ENCODE measurements at places on chromosomes 3 and 15.

DNA sequence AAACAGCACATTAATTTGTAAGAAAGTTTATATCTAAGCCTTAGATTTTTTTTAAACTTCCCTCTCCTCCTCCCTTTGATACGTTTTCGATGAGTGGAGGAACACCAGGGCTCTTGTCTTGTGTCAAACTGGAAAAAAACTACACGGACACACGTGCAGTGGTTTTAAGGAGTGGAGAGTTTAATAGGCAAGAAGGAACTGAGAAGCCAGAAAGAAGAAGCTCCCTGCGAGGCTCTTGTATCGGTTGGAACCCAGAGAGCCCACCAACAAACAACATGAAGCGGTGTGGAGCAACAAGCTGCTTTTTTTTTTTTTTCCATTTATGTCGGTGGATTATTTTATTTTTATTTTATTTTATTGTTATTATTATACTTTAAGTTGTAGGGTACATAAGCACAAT is 18.6 kb downstream of the NDUFB4 start:
- no peak for DNase-seq

DNA sequence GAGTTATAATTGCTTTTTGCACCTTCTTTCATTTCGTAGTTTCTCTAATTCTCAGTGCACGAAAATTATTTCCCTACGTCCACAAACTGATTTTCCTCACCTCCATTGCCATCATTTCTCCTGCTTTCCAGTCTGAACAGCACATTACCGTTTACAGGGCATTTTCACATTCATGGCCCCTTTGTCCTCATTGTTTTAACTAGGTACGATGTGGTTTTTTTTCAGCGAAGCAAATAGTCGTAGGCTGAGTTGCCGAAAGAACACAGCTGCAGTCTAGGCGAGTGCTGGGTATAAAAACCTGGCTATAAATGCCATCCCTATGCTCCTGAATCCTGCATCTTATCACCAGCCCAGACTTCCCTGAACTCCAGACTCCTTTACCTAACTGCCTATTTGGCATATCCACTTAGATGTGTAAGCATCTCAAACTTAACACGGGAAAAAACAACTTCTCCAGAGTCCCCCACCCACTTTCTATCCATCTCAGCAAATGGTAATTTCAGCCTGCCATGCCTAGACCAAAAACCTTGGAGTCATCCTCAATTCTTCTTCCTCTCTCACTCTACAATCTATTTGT is 691 bp upstream of the FSIP1 start:
- DNase-seq: no peak

DNA sequence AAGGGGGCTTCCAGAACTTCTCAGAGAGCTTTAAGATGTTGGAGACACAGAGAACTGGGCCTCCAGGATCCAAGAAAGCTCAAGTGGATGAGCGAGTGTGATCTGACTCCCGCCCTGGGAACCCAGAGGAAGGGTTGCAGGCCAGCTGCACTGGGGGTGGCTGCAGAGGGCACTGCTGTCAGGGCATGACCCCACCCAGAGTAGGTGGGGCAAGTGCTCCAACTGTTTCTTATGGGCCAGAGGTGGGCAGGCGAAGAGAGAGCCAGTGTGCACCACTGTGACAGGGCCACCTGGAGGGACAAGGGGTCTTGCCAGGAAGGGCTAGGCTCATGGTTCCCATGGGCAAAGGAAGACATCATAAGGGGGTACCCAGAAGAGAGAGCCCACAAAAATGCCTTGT is 48.8 kb downstream of the EXOG start:
- no peak for DNase-seq

- DNase-seq: no peak
Observed at GRCh38 chr3:178415384-178415783, 120.9 kb upstream of the KCNMB2 start.

GRCh38 chr3:12695112-12695511 is 31.2 kb upstream of the RAF1 start:
- no peak for DNase-seq

GRCh38 chr15:94403331-94403730 is 172.0 kb downstream of the MCTP2 start:
- DNase-seq: no peak

DNA sequence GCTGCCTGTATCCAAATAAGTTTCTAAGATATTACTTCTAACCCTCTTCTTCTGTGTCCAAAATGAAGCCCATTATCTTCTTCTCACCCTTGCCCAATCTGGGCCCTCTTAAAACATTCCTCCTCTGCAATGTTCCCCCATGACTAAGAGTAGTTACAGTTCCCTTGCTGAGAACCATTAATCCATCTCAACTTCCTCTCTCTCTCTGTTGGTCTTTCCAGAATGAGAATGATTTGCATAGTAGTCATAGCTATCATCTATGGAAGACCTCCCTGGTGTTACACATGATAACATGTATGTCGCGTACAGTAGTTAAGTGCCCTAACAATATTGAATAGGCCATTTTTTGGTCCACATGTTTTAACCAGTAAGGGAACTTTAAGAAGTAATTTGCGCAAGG is 177.9 kb downstream of the ANXA2 start:
- DNase-seq: no peak
